Fibroblast of skin of right quadriceps (primary cell): ENCODE measurements at places on chromosomes 7 and 10.

DNA sequence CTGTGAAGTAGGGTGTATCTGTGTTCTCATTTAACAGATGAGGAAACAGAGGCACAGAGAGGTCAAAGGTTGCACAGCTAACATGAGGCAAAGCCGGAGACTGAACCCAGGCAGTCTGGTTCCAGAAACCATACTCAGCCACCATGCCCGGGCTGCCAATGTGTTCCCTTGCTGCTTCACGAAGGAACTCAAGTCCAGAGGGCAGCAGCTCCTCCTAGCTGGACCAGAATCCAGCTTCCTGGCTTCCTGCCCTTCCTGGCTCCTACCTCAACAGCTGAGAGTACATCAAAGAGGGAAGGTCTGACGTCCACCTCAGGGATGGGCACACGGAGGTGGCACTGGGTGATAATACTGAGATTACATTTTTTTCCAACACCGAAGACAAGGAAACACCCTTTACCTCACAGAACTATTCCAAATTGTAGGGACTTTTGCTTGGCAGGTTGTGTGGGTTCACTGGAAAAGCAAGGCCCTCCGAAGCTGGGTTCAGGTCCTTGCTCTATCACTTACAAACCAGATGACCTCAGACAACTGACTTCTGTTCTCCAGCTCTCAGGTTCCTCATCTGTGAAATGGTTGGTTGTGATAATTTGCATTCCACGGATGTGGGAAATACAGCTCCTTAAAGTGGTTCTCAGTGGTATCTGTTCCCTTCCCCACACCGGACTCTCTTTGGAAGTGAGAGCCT, 154.1 kb upstream of the ZMIZ1 start:
- no peak for DNase-seq

DNA sequence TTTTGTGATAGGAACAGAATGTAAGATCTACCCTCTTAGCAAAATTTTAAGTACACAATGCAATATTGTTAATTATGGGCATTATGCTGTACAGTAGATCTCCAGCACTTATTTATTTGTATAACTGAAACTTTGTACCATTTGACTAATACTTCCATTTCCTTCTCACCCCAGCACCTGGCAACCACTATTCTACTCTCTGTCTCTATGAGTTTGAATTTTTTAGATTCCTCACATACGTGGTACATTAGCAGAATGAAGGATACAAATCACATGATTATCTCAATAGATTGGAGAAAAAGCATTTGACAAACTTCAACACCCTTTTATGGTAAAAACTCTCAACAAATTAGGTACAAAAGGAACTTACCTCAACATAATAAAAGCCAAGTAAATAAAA, 90.3 kb upstream of the DLX6 start:
- DNase-seq = no peak

DNA sequence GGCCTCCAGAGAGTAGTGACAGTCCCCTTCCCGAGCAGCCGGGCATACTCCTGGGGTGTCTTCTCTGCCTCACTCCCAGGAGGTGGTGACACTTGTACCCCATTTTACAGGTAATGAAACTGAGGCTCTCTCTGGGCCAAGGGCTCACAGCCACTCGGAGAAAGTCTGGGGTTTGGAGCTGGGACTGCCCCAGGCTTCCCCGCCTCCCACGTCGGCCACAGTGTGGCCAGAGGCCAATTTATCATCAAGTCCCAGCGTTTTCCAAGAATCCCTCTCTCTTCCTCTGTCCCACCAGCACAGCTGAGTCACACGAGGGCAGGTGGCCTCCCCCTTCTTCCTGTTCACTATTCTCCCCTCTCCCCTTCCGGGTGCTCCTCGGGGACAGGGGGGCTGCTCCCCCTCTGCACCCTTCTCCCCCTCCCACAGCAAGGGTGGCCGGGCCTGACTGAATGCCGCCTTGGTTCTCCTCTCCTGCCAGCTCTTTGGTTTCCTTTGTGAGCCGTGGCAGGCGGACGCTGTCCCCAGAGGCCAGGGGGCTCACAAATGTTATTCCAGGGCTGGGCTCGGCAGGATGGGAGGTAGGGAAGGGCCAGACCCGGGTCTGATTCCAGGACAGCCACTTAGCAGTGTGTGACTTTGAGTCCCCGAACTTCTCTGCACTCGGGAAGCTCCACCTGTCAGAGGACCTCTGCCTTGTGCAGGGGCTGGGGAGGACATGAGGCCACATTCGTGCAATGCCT, 17.7 kb downstream of the CLIP2 start:
- DNase-seq = peak; percentile 72

- DNase-seq = peak; percentile 46
Measured at GRCh38 chr7:46537191-46537905, 616.3 kb upstream of the IGFBP3 start.

- DNase-seq = peak; percentile 9
Measured at GRCh38 chr10:102065561-102066398, 631 bp downstream of the HPS6 start.

DNA sequence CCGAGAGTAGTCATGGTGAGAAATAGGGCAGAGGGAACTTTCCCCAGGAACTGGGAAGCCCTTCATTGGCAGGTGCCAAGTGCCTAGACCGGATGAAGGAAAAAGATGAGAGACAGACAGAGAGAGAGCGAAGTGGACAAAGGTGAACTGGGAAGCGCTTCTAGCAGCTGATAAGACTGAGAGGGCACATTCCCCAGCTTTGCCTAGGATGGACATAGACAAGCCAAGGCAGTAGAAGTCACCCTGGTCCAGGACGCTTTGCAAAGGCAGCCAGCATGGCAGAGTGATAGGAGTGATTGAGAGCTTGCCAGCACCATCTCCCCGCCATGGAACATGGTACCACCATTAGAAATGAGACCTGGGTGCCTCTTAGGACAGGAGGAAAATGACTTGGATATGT, 372.8 kb upstream of the MGMT start:
- DNase-seq = no peak

GRCh38 chr10:47112612-47113011, 187.4 kb upstream of the GDF10 start:
- DNase-seq = no peak

- DNase-seq = peak; percentile 46
Measured at GRCh38 chr7:43553999-43554398, 28.9 kb upstream of the STK17A start.

DNA sequence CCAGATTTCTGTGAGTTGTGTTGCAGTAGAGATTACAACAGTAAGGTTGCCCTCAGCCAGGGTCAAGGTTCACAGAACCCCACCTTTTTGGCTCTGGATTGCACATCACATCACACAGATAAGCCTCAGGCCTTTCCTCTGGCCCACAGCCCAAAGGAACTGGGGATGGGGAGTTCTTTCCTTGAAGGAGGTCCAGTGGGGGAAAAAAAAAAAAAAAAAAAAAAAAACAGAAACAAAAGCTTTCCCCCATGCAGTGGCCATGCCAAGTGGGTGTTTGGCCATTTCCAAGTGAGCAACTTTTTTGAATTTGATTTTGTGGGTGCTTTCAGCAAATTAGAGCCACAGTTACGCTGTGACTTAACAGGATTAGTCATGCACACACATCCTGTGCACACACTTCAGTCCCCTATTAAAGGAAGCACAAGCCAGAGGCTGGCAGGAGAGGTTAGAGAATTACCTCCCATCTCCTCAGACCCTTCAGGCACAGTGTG, 79.3 kb upstream of the NANOS1 start:
- DNase-seq = no peak

DNA sequence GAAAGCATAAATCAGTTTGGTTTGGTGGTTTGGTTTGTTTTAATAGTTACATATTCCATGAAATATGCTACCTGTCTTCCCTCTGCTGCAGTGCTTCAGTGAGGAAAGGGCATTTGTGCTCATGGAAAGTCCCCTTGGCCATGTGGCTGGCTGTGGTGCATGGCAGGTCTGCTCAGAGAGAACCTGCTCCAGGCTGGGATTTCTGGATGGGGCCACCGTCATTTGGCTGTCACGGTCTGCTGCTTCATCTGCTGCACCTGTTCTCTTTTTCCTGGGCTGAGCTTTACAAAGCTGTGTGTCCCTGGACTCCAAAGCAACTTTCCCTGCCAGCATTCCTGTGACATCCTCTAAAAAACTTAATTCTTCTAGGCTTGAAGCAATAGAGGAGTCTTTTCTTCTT, 8.9 kb downstream of the CDK14 start:
- no peak for DNase-seq

DNA sequence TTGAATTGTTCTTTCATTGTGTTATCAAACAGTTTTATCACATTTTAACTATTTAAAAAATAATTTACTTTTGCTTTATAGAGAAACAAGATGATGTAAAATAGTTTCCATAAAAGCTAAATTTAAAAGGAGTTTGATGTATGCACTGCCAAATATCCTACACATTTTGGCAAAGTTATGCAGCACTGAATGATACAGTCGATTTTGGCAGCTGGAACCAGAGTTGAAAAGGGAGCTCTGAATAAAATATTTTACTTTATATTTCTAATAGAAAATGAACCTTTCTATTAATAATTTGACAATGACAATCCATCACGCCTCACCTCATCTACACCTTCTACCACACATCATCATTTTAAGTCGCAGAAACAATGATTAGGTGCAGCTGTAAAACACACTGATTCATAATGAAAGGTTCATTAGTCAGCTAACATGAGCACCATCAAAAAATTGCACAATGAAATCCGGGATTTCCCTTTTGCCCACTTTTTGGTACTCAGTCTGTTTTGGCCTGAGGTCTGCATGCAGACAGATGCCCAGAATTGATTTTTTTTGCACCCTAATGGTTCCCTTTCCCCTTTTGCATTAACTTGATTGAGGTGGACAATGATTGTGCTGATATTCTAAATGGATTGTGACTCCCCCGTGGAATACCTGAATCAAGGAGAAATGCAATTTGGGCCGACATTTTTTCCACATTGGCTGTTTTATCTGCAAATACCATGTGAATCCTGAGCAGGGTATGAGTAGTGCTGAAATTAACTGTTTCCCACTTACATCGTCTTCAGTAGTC, 105.8 kb downstream of the THSD7A start:
- peak; percentile 56 for DNase-seq

- peak; percentile 15 for DNase-seq
Measured at GRCh38 chr7:132422502-132423111, 153.7 kb downstream of the PLXNA4 start.

- DNase-seq = no peak
Measured at GRCh38 chr10:110444004-110444337, 53.7 kb upstream of the DUSP5 start.

DNA sequence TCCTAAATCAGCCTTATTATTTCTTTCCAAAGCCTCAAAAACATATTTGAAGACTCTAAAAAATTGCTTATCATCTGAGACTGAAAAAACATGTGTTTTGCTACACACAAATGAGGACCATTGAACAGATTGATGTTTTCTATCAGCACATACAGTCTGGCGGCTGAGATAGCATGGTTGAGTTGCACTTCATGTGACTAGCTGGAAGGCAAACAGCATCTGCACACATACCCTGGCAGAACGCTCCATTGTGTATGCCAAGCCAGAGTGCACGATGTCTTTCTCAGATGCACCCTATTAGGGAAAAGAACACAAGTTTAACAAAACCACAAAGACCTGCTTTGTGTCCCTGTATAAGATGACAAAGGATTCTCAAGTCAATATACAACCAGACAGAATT, 33.0 kb downstream of the FAM25A start:
- DNase-seq = no peak

DNA sequence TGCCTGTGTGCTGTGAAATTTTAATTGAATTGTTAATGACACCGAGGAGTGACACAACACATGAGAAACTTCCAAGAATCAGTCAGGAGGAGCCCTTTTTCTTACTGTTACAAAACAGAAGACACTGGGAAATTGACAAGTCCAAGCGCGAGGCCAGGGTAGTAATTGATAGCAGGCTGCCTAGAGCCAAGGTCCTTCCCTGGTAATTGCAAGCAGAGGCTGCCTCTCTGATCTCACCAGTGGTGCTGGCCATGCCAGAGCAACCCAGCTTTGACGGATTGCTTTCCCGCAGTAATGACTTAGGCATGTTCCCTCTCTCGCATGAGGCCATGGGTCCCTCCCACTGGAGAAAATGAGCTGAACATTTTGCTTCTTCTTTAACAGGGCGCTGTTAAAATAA, 111.5 kb downstream of the LRMDA start:
- peak; percentile 84 for DNase-seq

GRCh38 chr10:95539560-95540284, 21.4 kb downstream of the SORBS1 start:
- no peak for DNase-seq

DNA sequence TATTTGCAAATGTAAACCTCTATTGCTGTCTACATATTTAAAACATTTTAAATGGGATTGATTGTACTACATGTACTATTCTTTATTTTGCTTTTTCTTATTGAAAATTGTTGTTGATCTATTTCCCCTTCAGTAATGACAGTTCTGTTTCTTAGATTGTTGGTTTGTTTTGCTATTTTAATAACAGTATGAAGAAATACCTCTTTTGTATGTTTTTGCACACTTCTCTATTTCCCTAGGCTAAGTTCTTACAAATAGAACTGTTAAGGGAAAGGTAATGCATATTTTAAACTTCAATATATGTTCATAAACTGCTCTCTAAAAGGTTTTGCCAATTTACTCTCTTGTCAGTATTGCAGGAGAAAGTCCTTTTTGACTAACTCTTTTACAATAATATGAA, 195.0 kb upstream of the PRPS1L1 start:
- no peak for DNase-seq

DNA sequence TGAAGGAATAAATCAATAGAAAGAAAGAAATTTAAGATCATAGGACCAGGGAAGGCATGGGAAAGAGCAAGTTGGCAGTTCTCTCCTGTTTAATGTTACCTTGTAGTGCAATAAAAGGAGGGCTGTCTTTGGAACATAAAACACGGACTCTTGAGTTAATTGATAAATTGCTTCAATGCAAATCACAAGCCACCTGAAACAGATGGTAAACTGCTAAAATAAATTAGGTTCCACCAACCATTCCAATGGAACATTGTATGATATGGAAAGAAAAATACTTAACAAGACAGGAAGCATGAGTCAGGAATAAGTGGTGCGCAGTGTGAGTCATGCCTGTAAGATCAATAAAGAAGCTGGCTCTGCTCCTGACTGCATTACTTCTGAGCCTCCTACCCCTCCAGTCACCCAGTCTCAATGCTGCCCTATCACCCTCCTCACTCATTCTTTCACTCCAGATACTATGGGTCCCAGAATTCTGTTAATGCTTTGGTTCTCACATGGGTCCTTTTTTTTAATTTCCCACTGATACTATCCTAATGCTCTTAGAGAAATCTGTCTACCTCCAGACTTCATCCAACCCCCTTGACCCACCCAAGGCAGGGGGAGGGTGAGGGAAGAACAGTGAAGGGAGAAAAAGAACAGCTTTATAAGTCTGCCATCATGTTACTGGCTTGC, 78.9 kb downstream of the LRRC17 start:
- DNase-seq = peak; percentile 95
